ENCODE measurements at places on chromosomes 16 and 17.

- no peak for DNase-seq
Observed at GRCh38 chr17:289409-289808, 63.2 kb downstream of the RPH3AL start.

- no peak for DNase-seq
Observed at GRCh38 chr17:36945959-36946725, 2.6 kb upstream of the AATF start.

DNA sequence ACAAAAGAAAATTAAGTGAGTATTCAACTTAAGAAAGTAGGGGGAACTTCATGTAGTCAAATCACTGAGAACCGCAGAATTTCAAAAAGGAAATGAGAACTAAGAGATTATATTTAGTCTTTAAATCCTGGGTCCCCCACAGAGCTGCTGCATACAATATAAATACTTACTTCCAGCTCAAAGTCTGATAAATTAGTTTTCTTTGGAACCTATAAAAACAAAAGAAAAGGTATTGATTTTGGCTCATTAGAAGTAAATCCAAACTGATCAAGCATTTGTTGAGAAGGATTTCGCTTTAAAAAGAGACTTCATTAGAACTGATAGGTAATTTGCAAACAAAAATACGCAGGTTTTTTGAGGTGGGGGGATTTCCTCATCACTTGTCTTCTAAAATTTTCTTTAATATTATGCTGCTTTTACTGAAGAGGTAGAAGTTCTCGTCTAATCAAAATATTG is 21.9 kb downstream of the PARN start:
- DNase-seq: no peak

- no peak for DNase-seq
Observed at GRCh38 chr17:59769887-59770286, 62.4 kb downstream of the VMP1 start.

DNA sequence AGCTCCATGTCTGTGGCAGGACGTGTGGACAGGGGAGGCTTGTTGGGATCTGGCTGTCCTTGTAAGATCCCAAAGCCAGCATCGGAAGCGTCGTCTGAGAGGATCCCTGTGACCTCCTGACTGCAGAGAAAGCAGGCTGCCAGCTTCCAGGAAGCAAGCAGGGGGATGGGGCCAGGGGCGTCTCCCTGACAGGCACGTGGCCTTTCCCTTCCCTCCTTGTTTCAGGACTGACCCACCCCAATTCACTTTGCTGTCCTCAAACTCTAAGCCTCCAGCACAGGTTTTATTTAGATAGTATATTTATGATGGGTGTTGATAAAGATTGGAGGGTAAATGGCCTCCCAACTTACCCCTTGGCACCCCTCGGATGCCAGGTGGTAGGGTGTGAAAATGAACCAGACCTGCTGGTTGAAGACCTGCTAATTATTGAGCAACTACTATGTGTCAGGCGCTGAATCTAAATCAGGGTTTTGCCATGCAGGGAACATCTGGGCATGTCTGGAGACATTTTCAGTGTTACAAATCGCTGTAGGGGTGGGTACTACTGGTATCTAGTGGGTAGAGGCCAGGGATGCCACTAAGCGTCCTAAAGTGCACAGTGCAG is 24.5 kb downstream of the SOCS1 start:
- DNase-seq: no peak

GRCh38 chr16:54418903-54419302 is 132.3 kb upstream of the IRX3 start:
- DNase-seq: no peak

- DNase-seq: no peak
Observed at GRCh38 chr16:9824200-9825068, 357.8 kb downstream of the GRIN2A start.

DNA sequence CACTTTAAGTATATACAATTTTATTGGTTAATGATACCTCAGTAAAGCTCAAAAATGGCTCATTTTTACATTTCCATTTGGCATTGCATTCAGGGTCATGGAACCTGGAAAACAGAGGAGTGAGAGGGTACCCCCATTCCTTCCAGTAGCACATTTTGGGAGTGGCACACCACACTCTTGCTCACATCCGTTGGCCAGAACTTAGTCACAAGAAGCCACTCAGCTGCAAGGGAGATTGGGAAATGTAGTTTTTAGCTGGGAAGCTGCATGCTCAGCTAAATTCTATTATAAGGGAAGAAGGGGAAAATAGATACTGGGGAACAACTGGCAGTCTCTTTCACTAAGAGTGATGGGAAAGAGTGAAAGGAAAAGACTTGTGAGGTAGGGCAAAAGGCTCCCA is 102.5 kb upstream of the TMEM97 start:
- no peak for DNase-seq

DNA sequence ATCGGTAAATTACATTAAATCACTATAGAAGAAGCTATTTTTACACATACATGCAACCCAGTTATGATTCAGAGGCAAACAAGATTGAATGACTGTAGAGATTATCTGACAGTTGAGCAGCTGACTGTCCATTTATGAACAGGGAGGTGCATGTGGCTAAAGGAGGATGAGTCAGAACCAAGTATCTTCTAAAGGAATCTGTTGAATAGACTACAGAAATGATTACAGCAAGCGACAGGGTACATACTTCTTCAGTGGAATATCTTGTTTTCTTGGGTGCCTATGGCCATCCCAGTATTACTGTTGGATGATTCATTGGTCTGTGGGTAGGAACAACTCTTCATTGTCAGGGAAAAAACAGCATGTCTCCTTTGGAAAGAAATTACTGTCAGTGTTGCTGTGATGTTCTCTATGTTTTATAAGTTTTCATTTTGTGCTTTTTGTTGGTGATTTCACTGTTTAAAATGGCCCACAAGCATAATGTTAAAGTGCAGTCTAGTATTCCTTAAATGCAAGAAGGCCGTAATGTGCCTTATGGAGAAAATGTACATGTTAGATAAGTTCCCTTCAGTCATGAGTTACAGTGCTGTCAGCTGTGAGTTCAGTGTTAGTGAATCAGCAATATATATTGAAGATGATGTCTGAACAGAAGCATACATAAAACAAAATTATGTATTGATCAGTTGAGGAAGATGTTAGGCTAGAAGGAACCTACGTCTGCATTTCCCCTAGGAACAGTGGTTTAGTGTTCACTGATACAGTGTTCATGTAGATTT is 27.0 kb downstream of the CBFB start:
- DNase-seq: no peak

DNA sequence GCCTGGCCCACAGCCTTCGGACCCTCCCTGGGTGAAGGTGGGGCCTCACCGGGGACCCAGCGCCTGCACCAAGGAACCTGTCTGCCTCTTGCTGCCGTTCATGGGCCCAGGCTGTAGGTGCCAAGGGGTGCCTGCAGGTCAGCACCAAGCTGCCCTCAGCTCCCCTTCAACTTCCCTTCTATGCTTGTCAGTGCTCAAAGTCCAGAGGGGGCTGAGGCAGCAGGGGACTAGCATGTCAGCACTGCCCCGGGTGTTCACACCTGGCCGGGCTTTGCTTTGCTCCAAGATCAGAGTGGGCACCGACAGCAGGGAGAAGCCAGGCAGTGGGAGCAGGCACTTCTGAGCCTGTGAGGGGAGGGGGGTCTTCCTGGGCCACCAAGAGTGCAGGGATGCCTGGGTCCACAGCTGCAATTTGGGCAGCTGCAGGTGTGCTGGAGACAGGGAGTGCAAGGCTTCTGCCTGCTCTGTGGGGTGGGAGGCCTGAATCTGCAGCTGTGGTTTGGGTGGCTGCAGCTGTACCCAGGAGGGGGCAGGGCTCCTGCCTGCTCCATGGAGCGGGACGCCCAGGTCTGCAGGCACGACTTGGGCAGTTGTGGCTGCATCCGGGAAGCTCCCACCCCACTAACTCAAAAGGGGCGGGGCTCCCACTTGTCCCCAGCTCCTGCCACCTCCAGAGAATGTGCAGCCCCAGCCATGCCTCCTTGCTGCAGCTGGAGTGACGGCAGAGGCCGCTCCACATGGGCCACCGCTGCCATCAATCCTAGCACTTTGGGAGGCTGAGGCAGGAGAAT is 27.6 kb upstream of the PRM1 start:
- DNase-seq: no peak

All from GDM1 (cell line).